ENCODE measurements at places on chromosomes 2 and 18. TPM values are rescaled to one million over a fixed set of nuclear protein-coding genes. Genes with fewer than 3 reads are reported as not detected.

The CAPN14 gene
- 0.06 TPM for polyA plus RNA-seq

The FRZB gene
- 10.6 TPM for polyA plus RNA-seq

The DUSP11 gene
- 36.4 TPM for polyA plus RNA-seq

The SPP2 gene
- polyA plus RNA-seq = not detected

The ASAP2 gene
- 63.0 TPM for polyA plus RNA-seq

The ATOH8 gene
- polyA plus RNA-seq = 16.0 TPM

The NYAP2 gene
- 0.03 TPM for polyA plus RNA-seq

The PKDCC gene
- polyA plus RNA-seq = 334 TPM

The MALL gene
- 13.5 TPM for polyA plus RNA-seq

The ARHGEF33 gene
- 2.2 TPM for polyA plus RNA-seq

The L3MBTL4 gene
- polyA plus RNA-seq = 7.3 TPM

The CD28 gene
- polyA plus RNA-seq = 2.5 TPM

The SALL3 gene
- 8.8 TPM for polyA plus RNA-seq

The FBLN7 gene
- polyA plus RNA-seq = 11.9 TPM

GRCh38 chr2:203830304-203831055 is 37.1 kb upstream of the CTLA4 start:
- no peak for DNase-seq

- DNase-seq = no peak
These were observed 3.4 kb downstream of the ABCG8 start for GRCh38 chr2:43841949-43842865.

DNA sequence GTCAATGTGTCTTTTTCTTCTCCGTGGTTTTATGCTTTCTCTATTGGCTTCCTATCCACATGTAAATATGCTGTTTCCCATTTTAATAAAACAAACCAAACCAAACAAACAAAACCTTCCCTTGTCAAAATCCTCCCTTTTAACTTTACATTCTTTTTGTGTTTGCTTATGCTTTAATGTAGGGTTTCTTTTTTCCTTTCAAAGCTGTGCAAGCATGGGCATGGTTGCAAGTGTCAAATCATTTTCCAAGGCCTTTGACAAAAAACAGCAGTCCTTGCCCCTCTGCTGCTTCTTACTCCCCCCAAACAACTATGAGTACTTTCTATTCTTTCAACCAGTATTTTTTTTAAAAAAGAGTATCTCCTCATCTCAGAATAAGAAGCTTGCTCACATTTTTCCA is 66.0 kb upstream of the ACYP2 start:
- DNase-seq = no peak

GRCh38 chr18:74114116-74114515 is 33.5 kb downstream of the FBXO15 start:
- DNase-seq = no peak

GRCh38 chr2:12089496-12089895 is 343.1 kb downstream of the LPIN1 start:
- no peak for DNase-seq

- DNase-seq = no peak
These were observed 41.9 kb downstream of the ZNF521 start for GRCh38 chr18:25310045-25310444.

DNA sequence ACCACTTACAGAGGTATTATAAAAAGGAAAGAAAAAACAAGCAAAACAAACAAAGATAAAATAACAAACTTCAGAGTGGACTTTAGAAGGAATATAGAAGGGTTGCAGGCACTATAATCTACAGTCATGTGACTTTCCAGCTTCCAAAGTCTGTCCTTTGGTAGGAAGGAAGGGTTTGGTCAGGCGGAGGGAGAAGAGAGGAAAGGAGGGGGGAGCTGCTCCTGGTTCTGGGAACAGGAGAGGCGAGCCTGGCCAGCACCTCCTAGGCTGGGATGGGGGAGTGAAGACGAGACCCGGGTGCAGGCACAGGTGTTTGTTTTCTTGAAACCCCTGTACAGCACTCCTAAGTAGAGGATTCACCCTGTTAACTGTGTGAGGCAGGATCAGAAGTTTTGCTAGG is 53.8 kb upstream of the GATA6 start:
- no peak for DNase-seq

DNA sequence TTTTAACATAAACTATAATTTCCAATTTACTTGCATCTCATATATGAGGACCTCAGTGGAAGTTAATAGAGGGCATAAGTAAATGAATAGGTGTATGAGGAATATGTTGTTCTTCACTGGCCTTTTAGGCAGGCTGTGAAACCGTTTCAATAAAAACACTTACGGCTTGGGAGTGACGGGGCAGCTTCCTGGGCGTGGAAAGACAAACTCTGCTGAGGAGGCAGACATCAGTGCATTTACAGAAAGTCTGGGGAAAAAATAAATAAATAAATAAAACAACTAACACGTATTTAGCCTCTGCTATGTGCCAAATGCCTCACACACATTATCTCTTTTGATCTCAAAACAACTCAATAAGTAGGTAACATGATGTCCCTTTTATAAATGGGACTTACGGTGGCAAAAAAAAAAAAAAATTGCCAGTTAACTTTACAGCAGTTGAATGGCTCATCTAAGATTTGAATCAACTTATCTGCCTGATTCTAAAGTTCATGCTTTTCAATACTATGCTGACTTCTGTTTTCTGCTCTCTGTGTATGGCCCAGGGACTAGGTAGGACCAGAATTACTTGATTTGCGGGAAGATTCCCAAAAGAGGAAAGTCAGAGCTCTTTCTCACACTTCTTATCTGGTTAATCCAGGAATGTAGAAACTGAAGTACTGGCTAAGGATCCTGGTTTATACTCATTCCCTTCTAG is 77.5 kb upstream of the LRATD1 start:
- DNase-seq = no peak

GRCh38 chr18:74742573-74743243 is 145.0 kb downstream of the ZNF407 start:
- DNase-seq = peak; percentile 48

GRCh38 chr18:12608301-12608700 is 49.6 kb downstream of the SPIRE1 start:
- DNase-seq = no peak

GRCh38 chr2:149816756-149817551 is 229.4 kb upstream of the MMADHC start:
- DNase-seq = no peak

DNA sequence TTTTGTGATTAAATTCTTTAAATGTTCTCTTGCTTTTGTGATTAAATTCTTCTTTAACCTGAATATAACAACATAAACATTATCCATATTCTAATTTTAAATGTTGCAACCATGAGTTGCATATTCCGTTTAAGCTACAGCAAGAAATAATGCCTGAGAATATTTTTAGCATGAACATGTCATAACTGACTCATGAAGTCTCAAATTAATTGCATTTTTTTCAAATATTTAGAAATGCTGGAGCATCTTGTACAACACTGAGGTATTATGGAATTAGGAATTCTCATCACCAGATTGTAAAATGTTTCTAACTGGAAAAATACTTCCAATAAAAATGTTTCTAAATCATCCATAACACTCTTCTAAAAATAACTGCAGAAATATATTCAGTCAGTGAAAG is 14.7 kb downstream of the ROCK2 start:
- DNase-seq = no peak

GRCh38 chr2:98912221-98912851 is 23.7 kb downstream of the CRACDL start:
- DNase-seq = no peak

- DNase-seq = no peak
These were observed 352.6 kb upstream of the MYT1L start for GRCh38 chr2:2683606-2684224.

DNA sequence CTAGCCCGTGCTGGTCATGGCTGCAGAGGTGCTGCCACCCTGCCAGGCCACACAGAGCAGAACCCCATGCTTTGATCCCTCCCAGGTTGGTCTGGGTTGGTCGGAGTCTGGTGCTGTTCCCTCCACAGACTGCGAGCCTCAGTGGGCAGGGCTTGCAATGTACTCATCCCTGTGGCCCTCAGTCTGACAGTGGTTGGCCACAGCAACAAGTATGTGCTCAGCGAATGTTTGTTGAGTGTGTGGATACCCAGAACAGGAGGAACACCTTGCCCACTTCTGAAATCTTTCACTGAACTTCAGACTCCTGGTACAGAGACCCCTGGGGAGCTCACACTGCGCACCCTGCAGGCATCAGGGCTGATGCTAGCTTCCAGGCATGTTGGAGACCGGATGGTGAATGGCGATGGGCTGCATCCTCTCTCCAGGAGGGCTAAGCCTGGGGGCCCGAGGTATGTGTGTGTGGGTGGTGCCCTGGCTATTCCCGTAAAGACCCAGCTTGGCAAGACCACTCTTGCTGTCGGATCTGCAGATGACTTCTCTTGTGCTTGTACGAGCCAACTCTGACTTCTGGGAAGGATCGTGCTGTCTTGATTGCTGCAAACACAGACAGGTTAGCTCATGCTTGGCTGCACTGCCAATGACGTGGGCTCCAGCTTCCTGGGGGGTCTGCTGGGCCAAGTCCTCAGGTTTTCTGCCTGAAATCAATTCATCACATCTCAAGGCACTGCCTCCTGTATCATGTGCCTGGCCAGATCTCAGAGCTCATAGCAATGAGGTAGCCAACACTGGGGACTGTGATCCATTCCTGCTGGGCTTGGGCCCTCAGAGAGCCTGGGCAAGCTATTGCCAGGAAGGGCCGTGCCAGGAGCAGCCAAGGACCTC is 43.7 kb downstream of the RHOB start:
- DNase-seq = no peak

DNA sequence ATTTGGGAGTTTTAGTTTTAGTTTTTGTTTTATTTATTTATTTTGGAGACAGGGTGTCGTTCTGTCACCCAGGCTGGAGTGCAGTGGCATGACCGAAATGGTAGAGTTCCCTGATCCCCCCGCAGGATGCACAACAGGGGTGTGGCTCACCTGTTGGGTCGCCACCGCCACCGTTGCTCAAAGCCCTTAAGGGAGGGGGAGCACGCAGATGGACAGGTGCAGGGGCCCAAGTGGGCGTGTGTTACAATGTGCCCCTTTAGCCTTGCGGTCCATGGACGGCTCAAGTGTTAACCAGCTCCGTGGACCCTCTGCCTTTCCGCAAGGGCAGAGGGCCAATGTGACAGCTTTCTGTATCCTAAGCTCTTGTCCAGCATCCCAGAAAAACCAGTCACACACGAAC is 61.4 kb upstream of the REL start:
- DNase-seq = no peak

DNA sequence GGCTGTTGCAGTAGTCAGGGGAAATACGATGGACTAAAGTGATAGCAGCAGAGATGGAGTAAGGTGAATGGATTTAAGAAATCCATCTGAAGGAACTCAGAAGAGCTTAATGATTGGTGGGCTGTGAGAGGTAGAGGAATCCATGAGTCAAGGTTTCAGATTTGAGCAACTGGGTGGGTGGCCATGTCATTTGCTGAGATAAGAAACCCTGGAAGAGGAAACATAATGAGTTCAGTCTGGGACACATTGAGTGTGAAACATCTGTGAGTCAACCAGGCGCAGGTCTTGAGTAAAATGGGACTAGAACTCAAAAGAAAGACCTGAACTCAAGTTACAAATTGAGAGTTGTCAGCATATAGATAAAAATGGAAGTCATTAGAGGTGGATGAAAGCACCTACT is 19.7 kb upstream of the ASNSD1 start:
- DNase-seq = no peak

- no peak for DNase-seq
These were observed 7.9 kb downstream of the MAP3K2 start for GRCh38 chr2:127379712-127380355.

GRCh38 chr2:224930990-224931389 is 111.3 kb downstream of the DOCK10 start:
- DNase-seq = no peak

GRCh38 chr2:65120990-65121693 is 8.8 kb downstream of the RAB1A start:
- no peak for DNase-seq

- no peak for DNase-seq
These were observed 113.9 kb upstream of the CCDC68 start for GRCh38 chr18:55073116-55073515.

DNA sequence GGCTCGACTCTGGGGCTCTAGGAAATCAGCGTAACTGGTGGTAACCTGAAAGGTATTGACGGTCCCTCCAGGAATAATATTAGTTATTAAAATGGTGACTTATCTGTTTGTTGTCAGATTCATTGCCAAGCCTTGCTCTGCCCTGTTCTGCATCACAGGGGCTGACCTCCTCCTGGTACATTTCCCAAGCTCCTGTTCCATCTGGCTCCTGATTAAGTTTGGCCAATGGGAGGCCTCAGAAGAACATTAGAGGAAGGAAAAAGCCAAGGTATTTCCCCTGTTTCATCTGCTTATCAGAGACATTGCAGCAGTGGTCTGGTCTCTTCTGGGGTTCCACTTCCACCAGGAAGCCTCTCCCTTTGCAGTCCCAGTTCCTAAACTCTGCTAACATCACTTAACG is 527.0 kb downstream of the TNS1 start:
- DNase-seq = no peak

DNA sequence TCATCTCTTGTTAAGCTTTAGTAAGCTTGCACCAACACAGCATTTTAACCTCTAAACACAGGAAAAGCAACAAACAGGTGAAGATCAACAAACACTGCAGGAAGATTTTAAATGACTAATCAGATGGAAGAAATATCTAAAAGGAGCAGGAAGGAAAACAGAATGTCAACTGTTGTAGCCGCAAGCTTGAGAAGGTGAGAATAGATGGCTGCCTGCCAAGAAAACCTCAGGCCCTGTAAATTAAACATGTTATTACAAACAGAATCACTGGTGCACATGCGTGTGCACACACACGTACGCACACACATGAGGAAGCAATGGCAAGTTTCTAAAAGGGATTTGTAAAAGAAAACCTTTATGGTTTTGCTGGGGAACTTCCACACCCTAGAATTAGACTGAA is 257.8 kb upstream of the GALNT5 start:
- no peak for DNase-seq

- no peak for DNase-seq
These were observed 79.2 kb upstream of the COL5A2 start for GRCh38 chr2:189258616-189259365.

DNA sequence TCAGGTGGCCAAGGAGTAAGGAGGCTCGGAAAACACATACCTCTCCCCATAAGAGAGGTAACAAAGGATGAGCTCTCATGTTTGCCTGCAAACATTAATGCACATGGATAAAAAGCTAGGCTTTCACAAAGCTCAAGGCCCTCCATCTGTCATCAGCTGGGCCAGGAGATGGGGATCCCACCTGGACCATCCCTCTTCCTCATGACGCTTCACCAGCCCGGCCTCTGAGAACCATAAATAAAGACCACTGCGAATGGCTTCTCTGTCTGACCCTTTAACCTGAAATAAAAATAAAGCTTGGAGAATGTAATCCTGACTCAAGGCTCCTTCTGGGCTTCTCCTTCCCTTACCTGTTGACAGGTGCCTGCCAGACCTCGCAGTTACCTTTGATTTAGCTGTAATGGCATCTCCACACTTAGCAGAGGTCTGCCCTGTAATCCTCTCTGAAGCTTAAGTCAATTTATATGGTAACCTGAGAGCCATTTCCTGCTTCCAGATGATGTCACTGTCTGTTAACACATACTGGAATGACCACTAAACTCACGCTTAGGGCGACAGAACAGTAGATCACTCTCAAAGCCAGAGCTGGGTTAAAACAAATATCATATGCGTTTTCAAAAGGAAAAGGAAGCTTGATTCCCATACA is 29.3 kb upstream of the FOXI3 start:
- peak; percentile 34 for DNase-seq
